Iris pigment epithelial cell (primary cell): ENCODE measurements at places on chromosomes 4 and X.
A peak's percentile ranks its signal among the peaks of the same experiment; 100 is the strongest.

DNA sequence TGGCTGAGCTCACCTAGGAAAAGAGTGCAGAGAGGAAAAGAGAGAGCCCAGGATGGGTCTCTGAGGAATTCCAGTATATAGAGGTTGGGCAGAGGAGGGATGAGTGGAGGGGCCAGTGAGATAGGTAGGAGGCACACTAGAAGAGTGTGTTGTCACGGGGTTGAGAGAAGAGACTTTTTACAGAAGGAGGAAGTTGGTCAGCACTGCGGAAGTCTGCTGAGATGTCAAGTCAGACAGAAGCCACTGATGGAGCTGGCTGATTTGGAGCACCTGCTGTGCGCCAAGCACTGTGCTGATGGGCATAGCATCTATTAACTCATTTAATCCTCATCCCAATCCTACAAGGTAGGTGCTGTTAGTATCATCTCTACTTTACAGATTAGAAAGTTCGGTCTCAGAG is 60.4 kb downstream of the EFNB1 start:
- no peak for DNase-seq

GRCh38 chr4:2961811-2962441 is 1.3 kb downstream of the NOP14 start:
- DNase-seq = no peak

DNA sequence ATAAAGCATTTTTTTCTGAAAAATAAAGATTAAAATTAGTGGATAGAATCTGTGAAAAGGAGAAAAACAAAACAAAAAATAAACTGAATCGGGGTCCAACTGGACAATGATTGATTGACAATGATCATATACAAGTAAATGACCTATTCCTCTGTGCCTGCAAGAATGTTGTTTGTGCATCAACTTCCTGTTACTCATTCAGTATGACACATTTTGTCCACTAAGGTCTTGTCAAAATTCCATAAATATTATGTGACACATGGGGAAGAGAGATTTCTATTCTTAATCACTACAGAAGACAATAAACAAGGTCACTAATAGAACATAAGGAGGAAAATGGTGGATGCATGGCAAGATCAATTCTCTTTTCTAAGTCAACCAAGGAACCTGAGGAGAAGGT is 54.9 kb downstream of the F8 start:
- DNase-seq = peak; percentile 26

GRCh38 chrX:142831961-142832530 is 193.7 kb upstream of the SPANXN4 start:
- DNase-seq = no peak

- DNase-seq = no peak
Observed at GRCh38 chr4:58063404-58064160, 953.4 kb upstream of the IGFBP7 start.
